Stimulated activated naive B cell treated with anti-CD40 and anti-IgM and Interleukin-4, amounts not matched to agents 10 μg/mL and 1 μg/mL and 100 μg/mL, for 72 hours (primary cell): ENCODE measurements at places on chromosomes 6 and 20.

DNA sequence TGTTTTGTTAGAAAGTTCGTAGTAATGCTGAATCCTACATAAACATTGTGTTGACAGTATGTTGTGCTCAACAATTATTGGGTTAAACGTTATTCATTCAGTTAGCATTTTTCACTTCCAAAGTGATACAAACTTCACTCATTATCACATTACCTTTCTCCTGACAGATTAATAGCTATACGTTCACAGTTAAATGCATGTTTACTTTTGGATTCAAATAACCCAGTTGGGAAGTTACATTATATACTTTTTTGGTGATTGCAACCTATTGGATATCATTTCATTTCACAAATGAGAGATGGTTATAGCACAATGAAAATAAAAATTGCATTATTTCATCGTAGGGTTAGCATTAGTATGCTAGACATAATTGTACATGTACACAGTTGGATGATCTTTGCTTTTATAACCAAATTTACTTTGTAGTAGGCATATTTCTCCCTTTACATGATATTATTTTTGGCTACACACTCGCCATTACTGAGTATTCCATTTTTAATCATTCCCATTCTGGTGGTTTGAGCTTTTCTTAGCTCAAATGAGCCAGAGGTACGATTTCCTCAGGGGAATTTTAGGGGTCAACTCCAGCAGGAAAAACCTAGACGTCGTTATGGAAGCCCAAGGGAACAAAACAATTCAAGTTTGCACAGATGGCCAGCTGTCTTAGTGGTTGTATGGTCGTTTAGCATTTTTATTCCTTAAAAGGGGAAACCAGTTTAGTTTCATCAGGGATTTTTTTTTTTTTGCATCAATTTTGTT lies 2.1 kb upstream of the HIVEP1 start:
- peaks cover 24% of the 10 kb centered on the region for H3K4me1 ChIP-seq
- peak overlapping the region; percentile 96 for H3K27ac ChIP-seq
- no peaks in the 10 kb centered on the region for H3K27me3 ChIP-seq
- peaks cover 11% of the 10 kb centered on the region for H3K36me3 ChIP-seq

DNA sequence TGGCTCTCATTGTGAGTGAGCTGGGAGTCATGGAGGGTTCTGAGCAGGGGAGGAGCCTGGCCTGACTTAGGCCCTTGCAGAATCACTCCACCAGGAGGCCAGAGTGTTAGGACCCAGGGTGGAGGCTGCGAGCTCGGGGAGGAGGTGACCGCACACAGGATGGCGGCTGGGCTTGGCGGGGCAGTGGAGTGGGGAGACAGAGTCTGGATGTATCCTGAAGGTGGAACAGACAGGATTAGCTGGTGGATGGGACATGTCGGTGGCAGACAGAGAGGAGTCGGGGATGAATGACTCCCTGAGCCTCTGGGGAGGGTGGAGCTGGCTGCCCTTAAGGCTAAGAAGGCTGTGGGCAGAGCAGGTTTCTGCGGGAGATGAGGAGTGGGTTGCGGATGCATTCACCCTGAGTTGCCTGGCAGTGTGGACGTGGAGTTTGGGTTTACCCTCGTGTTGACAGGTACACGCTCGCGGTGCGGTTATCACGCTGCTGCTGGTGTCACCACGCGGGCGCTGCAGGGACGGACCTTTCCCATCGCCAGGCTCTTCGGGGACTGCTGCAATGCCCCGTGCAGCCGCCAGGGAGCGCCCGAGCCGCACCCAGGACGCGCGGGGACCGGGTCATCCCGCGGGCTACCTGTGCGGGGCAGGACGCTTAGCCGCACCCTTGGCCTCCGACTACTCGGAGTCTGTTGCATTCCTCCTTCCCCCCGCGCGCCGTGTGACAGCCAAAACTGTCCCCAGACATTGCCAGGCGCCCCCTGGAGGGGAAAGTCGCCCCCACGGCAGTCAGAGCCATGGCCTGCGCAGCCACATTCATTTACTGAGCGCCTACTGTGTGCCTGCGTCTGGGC lies 43.0 kb upstream of the PTGIS start:
- peaks cover 10% of the 10 kb centered on the region for H3K27me3 ChIP-seq
- DNase-seq = peak; percentile 80
- peak overlapping the region; percentile 72 for H3K4me3 ChIP-seq
- peaks cover 23% of the 10 kb centered on the region for H3K4me1 ChIP-seq

DNA sequence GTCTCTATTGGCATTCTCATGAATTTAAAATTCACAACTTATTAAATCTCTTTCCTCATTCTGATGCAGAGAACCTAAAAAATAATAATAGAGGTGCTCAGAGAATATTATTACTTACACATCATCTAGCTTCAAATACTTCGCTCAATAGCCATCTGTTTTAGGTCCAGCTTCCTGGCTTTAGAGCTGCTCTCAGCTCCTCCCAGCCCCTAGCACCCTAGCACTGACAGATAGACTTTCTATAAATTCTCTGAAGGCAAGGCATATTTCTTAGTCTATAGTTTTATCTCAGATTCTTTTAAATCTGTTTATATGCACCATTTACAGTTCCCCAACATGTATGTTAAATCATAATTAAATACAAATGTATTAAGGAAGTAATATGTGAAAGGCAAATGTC lies 281.3 kb downstream of the PTPRK start:
- no peak overlapping the region for H3K27ac ChIP-seq
- no peak for DNase-seq
- peaks cover 40% of the 10 kb centered on the region for H3K4me1 ChIP-seq

DNA sequence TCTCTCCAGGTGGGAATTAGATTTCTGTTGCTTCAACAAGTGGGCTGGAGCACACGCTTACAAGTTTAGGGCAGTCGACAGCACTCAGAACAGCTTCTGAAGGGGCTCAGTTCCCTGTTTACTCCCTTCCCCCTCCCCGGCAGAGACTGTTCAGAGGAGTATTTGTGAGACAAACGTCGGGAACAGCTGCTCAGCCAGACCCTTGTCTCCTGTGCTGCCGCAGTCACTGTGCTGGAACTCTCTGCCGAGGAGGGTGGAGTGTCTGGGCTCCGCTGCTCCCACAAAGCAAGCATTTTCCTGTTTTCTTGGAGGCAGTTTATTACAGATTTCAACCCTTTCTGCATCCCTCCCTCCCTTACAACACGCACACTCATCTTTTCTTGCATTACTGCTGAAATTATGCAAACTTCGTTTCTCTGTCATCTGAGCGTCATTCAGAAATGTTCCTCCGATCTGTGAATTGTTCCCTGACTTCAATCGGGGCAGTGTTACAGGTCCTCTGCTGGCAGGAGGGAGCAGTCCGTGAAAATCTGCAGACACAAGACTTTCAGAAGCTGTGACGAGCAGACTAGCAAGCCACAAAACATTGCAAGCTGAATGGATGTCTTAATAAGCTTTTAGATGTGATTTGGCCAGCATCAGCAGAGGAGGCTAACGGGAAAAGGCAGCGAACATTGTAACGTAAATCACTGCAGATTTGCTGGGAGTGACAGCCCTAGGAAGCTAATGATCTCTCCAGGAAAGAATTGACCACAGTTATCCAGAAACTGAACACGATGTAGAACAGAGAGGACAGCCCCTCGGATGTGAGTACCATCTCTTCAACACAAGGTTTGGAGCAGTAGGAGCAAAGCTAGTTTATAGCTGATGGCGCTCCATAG lies 76.2 kb downstream of the LYRM2 start:
- no peak for DNase-seq
- no peak overlapping the region for H3K4me3 ChIP-seq
- peaks cover under 1% of the 10 kb centered on the region for H3K36me3 ChIP-seq

DNA sequence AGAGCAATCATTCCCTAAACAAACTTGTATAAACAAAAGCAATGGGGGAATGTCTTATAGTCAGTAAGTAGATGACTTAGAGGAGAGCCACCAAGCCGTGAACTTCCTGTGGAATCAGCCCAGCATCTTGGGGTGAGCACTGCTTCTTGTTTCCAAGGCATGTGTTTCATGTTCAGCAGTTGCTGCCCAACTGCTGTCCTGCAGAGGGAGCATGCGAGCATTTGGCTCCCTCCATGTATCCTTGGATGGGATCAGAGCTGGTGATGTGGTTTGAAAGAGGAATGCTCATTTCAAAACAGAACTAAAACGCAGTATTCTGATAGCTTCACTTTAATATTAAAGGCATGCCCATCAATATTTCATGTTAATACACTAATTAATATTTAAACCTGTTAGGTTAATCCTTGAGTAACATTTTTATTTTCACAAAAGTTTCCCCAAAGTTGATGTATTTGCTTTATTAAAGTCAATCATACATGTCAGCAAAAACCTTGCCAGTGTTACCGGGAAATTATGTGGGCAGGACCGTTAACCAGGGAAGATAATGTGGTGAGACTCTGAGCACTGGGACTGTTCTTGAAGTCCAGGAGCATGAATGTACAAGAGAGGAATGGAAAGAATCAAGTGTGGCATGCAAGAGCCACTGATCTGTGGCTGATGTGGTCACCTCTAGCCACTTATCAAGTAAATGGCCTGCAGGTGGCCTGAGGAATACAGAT lies 172.1 kb upstream of the GGTLC1 start:
- H3K27ac ChIP-seq = no peak overlapping the region
- no peak overlapping the region for H3K4me3 ChIP-seq
- H3K36me3 ChIP-seq = no peaks in the 10 kb centered on the region
- H3K27me3 ChIP-seq = no peaks in the 10 kb centered on the region
- no peak for DNase-seq

GRCh38 chr6:131600716-131601115 lies 27.3 kb downstream of the MED23 start:
- H3K4me3 ChIP-seq = no peak overlapping the region
- H3K4me1 ChIP-seq = no peaks in the 10 kb centered on the region
- no peak overlapping the region for H3K27ac ChIP-seq
- peaks cover 23% of the 10 kb centered on the region for H3K36me3 ChIP-seq
- no peaks in the 10 kb centered on the region for H3K27me3 ChIP-seq
- no peak for DNase-seq

GRCh38 chr6:138211601-138212000 lies 6.7 kb downstream of the PBOV1 start:
- no peak overlapping the region for H3K27ac ChIP-seq
- H3K4me3 ChIP-seq = no peak overlapping the region
- H3K27me3 ChIP-seq = peaks cover 37% of the 10 kb centered on the region
- no peaks in the 10 kb centered on the region for H3K36me3 ChIP-seq

DNA sequence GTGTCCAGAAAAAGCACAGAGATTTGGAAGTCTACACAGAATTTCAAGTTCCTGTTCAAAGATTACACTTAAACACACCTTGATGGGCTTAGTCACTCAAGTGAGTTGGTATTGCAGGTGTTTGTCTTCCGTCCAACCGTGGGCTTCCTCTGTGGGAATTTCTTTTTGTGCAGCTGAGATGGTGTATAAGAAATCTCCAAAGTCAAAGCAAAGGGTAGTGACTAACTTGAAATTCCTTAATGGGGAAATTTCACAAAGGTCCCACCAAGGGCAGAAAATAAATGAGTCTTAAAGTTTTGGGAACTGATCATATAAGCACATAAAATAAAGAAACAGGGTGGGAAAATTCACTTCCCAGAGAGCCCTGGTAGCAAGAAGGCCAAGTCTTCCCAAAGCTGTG lies 102.0 kb upstream of the TNFAIP3 start:
- DNase-seq = no peak
- no peaks in the 10 kb centered on the region for H3K36me3 ChIP-seq
- H3K4me3 ChIP-seq = no peak overlapping the region
- H3K27me3 ChIP-seq = no peaks in the 10 kb centered on the region
- peaks cover 25% of the 10 kb centered on the region for H3K4me1 ChIP-seq

DNA sequence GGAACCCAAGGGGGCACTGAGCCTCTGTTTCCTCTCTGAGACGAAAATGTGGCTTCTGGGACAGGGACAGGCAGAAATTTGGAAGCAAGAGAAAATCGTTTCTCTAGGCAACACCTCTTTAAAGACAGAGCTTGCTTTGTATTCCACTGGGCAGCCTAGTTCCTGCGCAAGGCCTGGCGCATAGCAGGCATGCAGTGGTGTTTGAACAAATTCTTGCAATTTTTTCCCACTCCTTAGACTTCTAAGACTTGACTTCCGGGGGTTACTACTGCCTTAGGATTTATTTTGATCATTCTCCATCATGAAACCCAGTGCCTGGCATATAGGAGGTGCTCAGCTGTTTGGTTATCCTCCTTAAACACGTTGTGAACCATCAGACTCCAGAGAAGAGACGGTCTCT lies 249.0 kb upstream of the KCNG1 start:
- H3K27ac ChIP-seq = no peak overlapping the region
- peaks cover 2% of the 10 kb centered on the region for H3K36me3 ChIP-seq
- H3K27me3 ChIP-seq = peaks cover 35% of the 10 kb centered on the region

GRCh38 chr6:42347456-42347855 lies 104.3 kb downstream of the TRERF1 start:
- no peak overlapping the region for H3K4me3 ChIP-seq
- H3K27ac ChIP-seq = no peak overlapping the region
- no peaks in the 10 kb centered on the region for H3K27me3 ChIP-seq
- no peaks in the 10 kb centered on the region for H3K36me3 ChIP-seq
- no peaks in the 10 kb centered on the region for H3K4me1 ChIP-seq
- DNase-seq = no peak

GRCh38 chr20:16286601-16287000 lies 286.6 kb downstream of the KIF16B start:
- H3K4me3 ChIP-seq = no peak overlapping the region
- H3K27ac ChIP-seq = no peak overlapping the region
- peaks cover 19% of the 10 kb centered on the region for H3K36me3 ChIP-seq

GRCh38 chr6:20099156-20099555 lies 113.1 kb downstream of the MBOAT1 start:
- H3K4me3 ChIP-seq = no peak overlapping the region
- H3K4me1 ChIP-seq = no peaks in the 10 kb centered on the region
- H3K36me3 ChIP-seq = no peaks in the 10 kb centered on the region
- no peak overlapping the region for H3K27ac ChIP-seq
- H3K27me3 ChIP-seq = no peaks in the 10 kb centered on the region

- DNase-seq = no peak
- no peaks in the 10 kb centered on the region for H3K27me3 ChIP-seq
- no peak overlapping the region for H3K4me3 ChIP-seq
- H3K4me1 ChIP-seq = no peaks in the 10 kb centered on the region
These were observed 274.5 kb downstream of the ALDH8A1 start for GRCh38 chr6:134675110-134676054.

DNA sequence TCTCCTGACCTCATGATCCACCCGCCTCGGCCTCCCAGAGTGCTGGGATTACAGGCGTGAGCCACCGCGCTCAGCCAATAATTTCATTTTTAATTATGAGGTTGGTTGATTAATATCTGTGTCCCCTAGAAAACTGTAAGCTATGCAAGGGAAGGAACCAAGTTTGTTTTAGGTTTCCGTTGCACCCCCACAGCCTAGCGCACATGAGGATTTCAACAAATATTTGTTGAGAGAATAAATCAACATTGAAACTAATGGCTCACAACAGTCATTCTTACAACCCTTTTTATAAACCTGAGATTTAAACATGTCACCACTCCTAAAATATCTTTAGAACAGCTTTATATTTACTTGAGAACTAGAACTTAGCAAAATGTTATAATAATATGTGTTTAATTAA lies 114.0 kb upstream of the CARMIL1 start:
- no peak for DNase-seq
- no peak overlapping the region for H3K4me3 ChIP-seq
- peaks cover 2% of the 10 kb centered on the region for H3K4me1 ChIP-seq
- peaks cover 9% of the 10 kb centered on the region for H3K36me3 ChIP-seq
- H3K27me3 ChIP-seq = no peaks in the 10 kb centered on the region
- no peak overlapping the region for H3K27ac ChIP-seq

GRCh38 chr6:55557146-55557545 lies 21.8 kb downstream of the HMGCLL1 start:
- no peak overlapping the region for H3K27ac ChIP-seq
- no peaks in the 10 kb centered on the region for H3K4me1 ChIP-seq
- H3K36me3 ChIP-seq = no peaks in the 10 kb centered on the region
